Sigmoid colon (tissue), 7 donors: ENCODE measurements at places on chromosomes 11 and 22. TPM values are rescaled to one million over a fixed set of nuclear protein-coding genes. Genes with fewer than 3 reads are reported as not detected.
A peak's percentile ranks its signal among the peaks of the same experiment; 100 is the strongest.

Gene OR8A1
- total RNA-seq: not detected

Gene FOXR1
- total RNA-seq: not detected

Gene CTSF
- 121 TPM for total RNA-seq

Gene ACTN3
- under 0.01 TPM for total RNA-seq

DNA sequence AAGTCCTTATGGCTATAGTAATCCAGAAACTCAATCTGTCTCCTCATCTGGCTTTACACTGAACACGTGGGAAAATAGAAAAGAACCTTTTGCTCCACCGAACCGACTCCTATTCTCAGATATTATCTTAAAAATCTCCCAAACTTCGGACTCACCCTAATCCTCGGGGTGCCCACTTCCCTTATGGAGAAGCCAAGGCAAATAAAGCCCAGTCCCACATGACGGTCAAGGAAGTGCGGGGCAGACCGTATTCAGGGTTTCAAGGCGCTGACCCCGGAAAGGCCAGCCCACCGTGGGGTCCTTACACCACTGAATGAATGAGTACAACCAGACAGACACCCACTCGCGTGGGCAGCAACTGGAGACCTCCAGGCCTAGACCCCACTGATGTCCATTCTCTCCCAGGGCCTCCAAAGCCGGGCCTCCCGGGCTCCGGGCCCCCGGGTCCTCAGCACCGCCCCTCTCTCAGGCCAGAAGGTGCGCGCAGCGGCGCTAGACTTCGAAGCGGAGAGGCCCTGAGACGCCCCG is 489 bp downstream of the NUP98 start:
- H3K36me3 ChIP-seq: no peaks in the 10 kb centered on the region
- H3K4me3 ChIP-seq: peak overlapping the region; percentile 74

DNA sequence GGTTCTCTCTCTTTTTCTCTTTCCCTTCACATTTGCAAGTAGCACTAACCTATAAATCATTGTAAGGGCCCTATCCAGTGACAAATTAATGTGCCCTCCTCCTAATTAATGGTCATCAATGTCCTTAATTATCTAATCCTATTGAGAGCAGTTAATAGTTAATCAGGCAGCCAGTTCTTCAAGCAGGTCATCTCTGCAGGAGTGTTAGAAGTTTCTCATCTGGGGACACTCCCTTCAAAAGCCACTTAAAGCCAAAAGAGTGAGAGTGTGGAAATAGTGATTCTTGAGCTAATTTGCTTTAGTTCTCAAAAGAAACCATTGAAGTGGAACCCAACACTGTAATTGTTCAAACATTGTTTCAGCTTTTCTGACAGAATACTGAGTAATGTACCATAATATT is 141.6 kb downstream of the ELP4 start:
- H3K27me3 ChIP-seq: no peaks in the 10 kb centered on the region
- H3K27ac ChIP-seq: no peak overlapping the region

GRCh38 chr22:40334899-40335298 is 11.4 kb upstream of the ADSL start:
- no peak overlapping the region for H3K27ac ChIP-seq
- no peak for DNase-seq
- no peak overlapping the region for H3K4me3 ChIP-seq
- no peaks in the 10 kb centered on the region for H3K27me3 ChIP-seq
- H3K36me3 ChIP-seq: no peaks in the 10 kb centered on the region

GRCh38 chr11:117702946-117703598 is 93.9 kb downstream of the DSCAML1 start:
- no peaks in the 10 kb centered on the region for H3K4me1 ChIP-seq
- H3K27me3 ChIP-seq: no peaks in the 10 kb centered on the region
- DNase-seq: no peak
- H3K4me3 ChIP-seq: no peak overlapping the region

DNA sequence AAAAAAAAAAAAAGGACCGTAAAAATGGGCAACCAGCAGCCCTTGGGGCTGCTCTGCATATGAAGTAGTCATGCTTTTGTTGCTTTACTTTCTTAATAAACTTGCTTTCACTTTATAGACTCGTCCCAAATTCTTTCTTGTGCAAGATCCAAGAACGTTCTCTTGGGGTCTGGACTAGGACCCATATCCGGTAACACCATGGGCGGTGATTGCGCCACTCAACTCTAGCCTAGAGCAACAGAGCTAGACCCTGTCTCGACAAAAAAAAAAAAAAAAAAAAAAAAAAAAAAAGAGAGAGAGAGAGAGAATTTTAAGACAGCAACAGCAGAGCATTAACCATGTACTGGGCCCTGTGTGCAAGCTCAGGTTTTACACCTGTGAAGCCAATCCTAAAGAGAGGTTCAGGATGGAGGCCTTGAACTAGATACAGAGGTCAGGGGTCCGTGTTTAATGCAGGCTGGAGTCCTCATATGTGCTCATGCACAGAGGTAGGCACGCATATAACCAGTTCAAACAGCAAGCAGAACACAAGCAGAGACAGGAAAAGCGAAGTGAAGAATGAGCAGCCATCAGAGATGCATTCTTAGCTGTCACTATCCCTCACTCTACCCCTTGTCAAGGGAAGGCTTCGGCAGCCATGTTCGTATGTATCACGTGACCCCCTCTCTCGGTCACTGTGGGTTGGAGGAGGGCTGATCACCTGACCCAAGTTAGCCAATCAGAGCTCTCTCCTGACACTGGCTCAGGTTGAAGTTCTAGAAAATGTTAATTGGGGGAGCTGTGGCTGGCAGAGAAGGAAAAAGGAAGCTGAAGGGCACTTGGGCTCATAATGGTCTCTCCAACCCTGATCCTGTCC is 16.7 kb upstream of the SYT12 start:
- no peak overlapping the region for H3K27ac ChIP-seq
- DNase-seq: no peak
- no peaks in the 10 kb centered on the region for H3K27me3 ChIP-seq
- no peaks in the 10 kb centered on the region for H3K36me3 ChIP-seq
- no peaks in the 10 kb centered on the region for H3K4me1 ChIP-seq
- H3K4me3 ChIP-seq: no peak overlapping the region

GRCh38 chr11:5973530-5973929 is 5.2 kb upstream of the OR56A5 start:
- no peak overlapping the region for H3K27ac ChIP-seq
- H3K4me1 ChIP-seq: no peaks in the 10 kb centered on the region
- H3K27me3 ChIP-seq: no peaks in the 10 kb centered on the region
- H3K36me3 ChIP-seq: no peaks in the 10 kb centered on the region
- H3K4me3 ChIP-seq: no peak overlapping the region
- no peak for DNase-seq

DNA sequence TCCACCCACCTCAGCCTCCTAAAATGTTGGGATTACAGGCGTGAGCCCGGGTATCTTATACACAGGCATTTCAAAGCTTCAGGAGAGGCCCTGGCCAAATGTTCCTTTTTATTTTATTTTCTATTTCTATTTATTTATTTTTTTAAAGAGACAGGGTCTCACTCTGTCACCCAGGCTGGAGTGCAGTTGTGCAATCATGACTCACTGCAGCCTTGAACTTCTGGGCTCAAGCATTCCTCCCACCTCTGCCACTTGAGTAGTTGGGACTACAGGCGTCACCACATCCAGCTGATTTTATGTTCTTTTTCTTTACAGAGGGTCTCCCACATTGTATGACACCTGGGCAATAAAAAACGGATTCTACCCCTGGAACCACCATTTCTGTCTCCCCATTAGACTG is 71.2 kb downstream of the FBXO7 start:
- no peaks in the 10 kb centered on the region for H3K36me3 ChIP-seq
- no peaks in the 10 kb centered on the region for H3K27me3 ChIP-seq
- DNase-seq: peak; percentile 62

DNA sequence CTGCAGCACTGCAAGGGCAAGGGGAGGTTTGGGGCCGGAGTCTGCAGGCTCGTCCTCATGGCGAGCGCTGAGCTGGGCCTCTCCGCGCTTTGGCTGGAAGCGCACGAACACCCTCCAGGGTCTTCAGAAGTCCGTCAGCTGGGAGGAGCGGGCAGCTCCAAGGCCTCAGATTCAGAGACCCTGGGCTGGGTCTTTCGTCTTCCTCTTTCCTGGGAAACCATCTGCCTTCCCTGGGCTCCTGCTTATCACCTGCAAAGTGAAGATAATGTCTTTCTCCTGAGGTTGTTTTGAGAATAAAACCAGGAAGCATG is 525.6 kb downstream of the BRD1 start:
- H3K36me3 ChIP-seq: no peaks in the 10 kb centered on the region
- no peak overlapping the region for H3K27ac ChIP-seq
- H3K27me3 ChIP-seq: peaks cover 36% of the 10 kb centered on the region
- DNase-seq: no peak

DNA sequence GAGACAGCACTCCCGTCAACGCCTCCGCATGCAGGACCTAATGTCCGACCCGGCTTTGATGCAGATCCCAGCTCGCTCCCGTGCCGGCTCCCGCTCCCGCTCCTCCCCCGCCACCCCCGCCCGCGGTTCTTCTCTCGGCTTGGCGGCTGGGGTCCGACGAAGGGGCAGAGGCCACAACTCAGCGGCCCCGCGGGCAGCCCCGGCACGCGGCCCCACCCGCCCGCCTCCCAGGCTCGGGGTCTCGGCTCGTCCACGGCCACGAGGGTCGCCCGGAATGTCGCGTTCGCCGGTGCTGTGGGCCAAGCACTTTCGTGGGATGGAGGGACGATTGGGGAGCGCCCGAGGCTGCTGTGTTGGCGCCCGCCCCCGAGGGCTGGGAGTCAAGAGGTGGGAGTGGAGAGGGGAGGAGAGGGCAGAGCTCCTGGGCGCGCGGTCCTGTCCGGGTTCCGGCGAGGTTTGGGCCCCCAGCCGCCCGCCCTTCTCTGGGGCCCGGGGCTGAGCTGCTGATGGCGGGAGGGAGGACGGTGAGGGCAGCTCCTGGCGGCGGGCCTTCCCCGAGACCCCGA is 5.3 kb upstream of the TBX1 start:
- H3K4me1 ChIP-seq: no peaks in the 10 kb centered on the region
- H3K27me3 ChIP-seq: peaks cover 71% of the 10 kb centered on the region
- no peak overlapping the region for H3K4me3 ChIP-seq
- no peak for DNase-seq
- H3K36me3 ChIP-seq: no peaks in the 10 kb centered on the region
